ENCODE measurements at places on chromosomes 12 and 14. TPM values are rescaled to one million over a fixed set of nuclear protein-coding genes. Genes with fewer than 3 reads are reported as not detected.

DNA sequence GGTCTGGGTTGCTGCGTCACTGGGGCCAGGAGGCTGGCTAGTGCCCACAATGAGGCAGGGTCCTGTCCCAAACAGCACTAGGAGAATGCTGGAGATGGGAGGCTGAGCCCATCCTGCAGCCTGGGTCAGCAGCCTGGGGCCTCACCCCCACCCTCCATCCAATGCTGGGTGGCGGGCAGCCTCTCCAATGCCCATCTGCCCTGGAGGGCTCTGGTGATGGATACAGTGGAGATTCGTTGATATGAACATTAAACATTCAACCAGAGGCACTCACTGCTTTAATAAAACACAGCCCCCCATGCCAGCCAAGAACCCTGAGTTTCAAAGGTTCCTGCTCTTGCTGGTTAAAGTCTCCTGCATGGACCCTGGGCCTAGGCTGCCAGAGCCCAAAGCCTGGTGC, 19.5 kb upstream of the HHIPL1 start:
- no peak for DNase-seq
- no peaks in the 10 kb centered on the region for H3K27me3 ChIP-seq
- no peaks in the 10 kb centered on the region for H3K36me3 ChIP-seq
- H3K27ac ChIP-seq = no peak overlapping the region
- no peak overlapping the region for H3K4me3 ChIP-seq
- no peaks in the 10 kb centered on the region for H3K4me1 ChIP-seq

DNA sequence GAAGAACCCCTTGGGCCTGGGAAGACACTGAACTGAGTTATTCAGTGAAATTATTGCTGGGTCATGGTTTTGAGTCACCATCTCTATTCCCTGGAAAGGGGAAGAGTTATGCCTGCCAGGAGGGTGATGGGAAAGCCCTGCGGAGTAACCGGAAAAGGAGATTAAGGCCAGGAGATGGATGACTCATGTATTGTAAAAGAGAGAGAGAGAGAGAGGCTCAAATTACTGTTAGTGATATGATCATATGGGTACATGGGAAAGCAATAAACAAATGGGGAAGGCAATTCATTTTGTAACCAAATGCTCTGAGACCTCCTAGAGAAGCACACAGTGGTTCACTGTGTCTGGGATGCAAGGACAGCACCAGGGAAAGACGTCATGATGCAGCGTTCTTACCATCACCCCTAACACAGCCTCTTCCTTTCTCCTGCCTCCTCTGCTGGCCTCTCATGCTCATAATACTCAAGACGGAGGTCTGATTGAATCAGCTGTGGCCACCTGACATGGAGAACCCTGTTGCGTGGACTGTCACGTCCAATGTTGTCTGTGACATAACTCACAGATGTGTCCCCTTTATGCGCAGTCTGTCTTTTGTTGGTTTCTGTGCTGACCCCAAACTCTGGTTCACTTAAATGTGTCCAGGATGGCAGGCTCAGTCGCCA, 243.7 kb downstream of the TMEM132D start:
- H3K36me3 ChIP-seq = no peaks in the 10 kb centered on the region
- no peaks in the 10 kb centered on the region for H3K27me3 ChIP-seq
- no peak overlapping the region for H3K4me3 ChIP-seq
- DNase-seq = no peak

DNA sequence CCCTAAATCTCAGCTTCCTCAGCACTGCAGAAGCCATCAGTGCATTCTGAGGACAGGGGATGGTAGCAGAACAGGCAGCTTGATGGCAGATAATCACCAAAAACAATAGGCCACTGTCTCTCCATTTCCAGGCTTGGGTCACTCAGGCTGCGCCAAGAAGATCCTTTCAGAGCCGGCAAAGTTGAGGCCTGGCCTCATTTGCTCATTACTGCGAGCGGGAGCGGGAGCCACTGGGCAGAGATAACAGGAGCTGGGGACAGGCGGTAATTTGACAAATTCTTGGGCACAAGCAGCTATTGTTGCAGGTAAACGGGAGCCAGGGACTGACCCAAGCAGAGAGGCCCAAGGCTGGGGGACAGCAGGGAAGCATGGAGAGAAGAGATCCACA, 2.1 kb downstream of the MSI1 start:
- H3K27ac ChIP-seq = no peak overlapping the region
- H3K27me3 ChIP-seq = peaks cover 11% of the 10 kb centered on the region
- DNase-seq = no peak
- no peak overlapping the region for H3K4me3 ChIP-seq
- no peaks in the 10 kb centered on the region for H3K36me3 ChIP-seq
- no peaks in the 10 kb centered on the region for H3K4me1 ChIP-seq

GRCh38 chr12:72406111-72406510, 133.9 kb downstream of the TRHDE start:
- no peaks in the 10 kb centered on the region for H3K27me3 ChIP-seq
- H3K36me3 ChIP-seq = no peaks in the 10 kb centered on the region
- H3K4me1 ChIP-seq = no peaks in the 10 kb centered on the region
- H3K4me3 ChIP-seq = no peak overlapping the region
- DNase-seq = no peak
- H3K27ac ChIP-seq = no peak overlapping the region

DNA sequence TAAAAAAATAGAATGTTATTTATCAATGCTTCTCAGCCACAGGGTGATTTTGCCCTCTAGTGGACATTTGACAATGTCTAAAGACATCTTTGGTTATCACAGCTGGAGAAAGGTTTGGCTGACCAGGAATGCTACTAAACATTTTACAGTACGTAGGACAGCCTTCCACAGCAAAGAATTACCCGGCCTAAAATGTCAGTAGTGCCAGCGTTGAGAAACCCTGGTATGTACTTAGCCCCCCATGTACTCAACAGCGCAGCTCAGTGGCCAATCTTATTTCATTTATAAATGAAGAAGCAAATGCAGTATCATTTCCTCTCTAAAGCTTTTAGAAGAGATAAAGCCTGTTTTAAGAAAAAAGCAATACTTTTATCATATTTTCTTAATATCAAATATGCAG, 5.8 kb downstream of the MARK3 start:
- H3K4me3 ChIP-seq = no peak overlapping the region
- peaks cover 22% of the 10 kb centered on the region for H3K4me1 ChIP-seq
- DNase-seq = no peak
- no peaks in the 10 kb centered on the region for H3K36me3 ChIP-seq
- H3K27ac ChIP-seq = no peak overlapping the region

DNA sequence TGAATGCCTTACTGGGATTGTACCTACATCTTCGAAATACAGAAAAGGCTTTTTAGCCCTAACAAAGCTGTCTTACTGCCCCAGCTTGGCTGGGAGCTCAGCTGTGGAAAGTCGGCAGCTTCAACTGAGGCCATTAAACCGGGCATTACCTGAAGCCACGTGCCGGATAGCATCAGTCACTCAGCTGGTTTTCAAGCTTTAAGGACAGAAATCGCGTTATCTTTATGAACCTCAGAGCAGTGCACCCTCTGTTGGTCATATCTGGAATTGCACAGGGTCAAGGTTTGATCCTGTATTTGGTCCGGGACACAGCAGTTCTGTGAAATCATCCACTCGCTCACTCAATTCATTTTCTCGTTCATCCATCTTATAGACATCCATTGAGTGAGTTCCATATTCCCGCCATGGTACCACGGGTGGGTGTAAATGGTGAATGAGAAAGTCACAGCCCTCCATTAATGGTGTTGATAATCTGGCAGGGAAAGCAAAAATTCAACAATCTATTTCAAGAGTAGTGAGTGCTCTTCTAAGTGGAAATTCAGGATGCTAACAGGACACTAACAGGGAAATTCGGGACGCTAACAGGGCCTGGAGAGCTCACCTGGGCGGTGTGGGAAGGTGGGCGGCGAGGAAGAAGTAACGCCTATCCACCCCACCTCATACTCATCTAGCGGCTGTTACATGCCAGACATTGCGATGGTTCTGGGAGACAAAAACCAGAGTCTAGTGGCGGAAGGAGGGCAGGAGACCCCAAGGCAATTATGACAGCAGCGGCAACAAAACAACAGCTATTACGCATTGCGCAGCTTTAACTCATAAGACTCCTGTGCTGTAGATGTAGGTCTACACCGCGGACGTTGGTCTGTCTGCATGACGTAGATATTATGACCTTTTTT, 60.6 kb upstream of the TCL1A start:
- H3K4me3 ChIP-seq = no peak overlapping the region
- H3K27ac ChIP-seq = no peak overlapping the region
- H3K4me1 ChIP-seq = no peaks in the 10 kb centered on the region
- no peaks in the 10 kb centered on the region for H3K36me3 ChIP-seq

GRCh38 chr14:26841920-26842741, 244.3 kb upstream of the NOVA1 start:
- no peak for DNase-seq
- H3K4me1 ChIP-seq = no peaks in the 10 kb centered on the region
- H3K27ac ChIP-seq = no peak overlapping the region
- H3K4me3 ChIP-seq = no peak overlapping the region

- no peak for DNase-seq
- H3K27ac ChIP-seq = no peak overlapping the region
- no peaks in the 10 kb centered on the region for H3K4me1 ChIP-seq
- H3K27me3 ChIP-seq = no peaks in the 10 kb centered on the region
- H3K4me3 ChIP-seq = no peak overlapping the region
Observed at GRCh38 chr12:107126796-107127481, 33.6 kb upstream of the CRY1 start.

DNA sequence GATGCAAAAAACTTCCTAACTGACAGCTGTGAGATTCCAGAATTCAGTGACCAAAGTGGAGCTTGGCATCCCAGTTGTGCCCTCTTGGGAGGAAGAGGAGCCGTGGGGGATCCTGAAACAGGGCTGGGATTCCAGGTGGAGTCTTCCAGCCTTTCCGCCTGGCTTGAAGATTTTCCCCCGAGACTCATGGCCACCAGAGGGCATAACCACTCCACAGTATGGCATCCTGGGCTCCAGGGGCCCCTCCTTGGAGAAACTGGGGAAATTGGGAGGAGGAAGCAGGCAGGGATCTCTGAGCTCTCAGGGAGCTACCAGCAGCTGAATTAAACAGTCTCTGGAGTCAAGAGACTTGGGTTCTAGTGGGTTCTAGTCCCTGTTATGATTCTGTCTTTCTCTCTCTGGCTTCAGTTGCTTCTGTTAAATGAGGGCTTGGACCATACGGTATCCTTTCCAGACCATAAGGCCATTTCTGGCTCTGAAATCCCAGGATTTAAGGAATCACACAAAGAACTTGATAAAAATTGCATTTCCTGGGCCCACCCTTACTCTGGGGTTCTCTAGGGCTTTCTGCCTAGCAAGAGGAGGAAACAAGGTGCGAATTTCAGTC, 2.6 kb upstream of the TAMALIN start:
- H3K4me1 ChIP-seq = peaks cover 11% of the 10 kb centered on the region
- no peak overlapping the region for H3K4me3 ChIP-seq
- H3K27me3 ChIP-seq = peaks cover 21% of the 10 kb centered on the region
- no peaks in the 10 kb centered on the region for H3K36me3 ChIP-seq
- H3K27ac ChIP-seq = no peak overlapping the region
- no peak for DNase-seq

DNA sequence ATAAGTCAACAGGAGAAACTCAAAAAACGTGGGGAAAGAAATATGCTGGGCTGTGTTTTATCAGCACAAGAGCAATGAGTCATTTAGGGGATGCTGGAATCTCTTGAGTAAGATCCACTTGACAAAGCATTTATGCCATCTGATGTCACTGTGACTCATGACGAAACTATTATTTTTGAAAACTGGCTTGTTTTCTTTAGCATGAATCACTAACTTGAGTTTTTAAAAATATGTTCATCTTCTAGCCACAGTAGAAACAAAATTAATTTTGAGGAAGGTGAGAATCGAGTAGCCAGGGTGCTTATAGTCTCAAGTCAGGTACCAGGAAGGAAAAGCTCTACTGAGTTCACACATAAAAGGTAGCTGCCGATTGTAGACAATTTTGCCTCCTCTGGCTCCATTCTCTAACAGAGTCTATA, 456.2 kb upstream of the MGAT4C start:
- no peaks in the 10 kb centered on the region for H3K27me3 ChIP-seq
- no peak overlapping the region for H3K27ac ChIP-seq
- no peaks in the 10 kb centered on the region for H3K36me3 ChIP-seq

SCAF11 gene
- polyA plus RNA-seq = 102 TPM

TAS2R8 gene
- not detected for polyA plus RNA-seq

KRT1 gene
- polyA plus RNA-seq = not detected

DRAM1 gene
- polyA plus RNA-seq = 81.2 TPM
